T-helper 1 cell (primary cell): ENCODE measurements at places on chromosomes 6 and 20.
A peak's percentile ranks its signal among the peaks of the same experiment; 100 is the strongest.

DNA sequence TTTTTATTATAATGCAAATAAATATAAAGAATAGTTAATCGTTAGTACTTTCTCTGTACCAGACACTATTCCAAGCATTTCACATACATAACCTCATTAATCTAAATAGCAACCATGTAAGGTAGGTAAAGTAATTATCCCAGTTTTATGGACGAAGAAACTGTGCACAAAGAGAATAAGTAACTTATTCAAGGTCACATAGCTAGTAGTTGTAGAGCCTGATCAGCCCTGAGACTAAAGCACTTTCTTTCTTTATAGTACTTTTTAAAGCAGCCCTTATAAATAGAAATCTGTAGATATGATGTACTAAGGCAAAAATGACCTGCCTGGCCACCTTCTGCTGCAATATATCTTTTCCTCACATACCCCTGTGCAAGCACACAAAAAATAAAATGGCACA is 104.8 kb downstream of the MYO6 start:
- no peak for DNase-seq

DNA sequence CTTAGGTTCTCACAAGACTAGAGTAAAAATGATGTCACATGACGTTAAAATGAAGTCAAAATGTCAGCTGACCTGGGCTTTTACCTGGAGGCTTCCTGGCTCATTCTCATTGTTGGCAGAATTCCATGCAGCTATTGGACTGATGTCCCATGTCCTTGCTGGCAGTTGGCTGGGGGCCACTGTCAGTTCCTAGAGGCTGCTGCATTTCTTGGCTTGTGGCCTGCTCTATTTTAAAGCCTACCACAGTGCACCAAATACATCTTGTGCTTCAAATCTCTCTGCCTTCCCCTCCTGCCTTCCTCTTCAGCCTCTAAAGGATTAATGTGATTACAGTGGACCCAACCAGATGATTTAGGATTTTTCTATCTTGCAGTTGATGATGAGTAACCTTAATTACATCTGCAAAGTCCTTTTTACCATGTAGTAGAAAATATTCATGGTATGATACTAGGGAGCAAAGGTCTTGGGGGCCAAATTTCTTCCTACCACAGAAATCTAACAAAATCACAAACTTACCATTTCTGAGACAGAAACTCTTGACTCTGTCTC is 81.9 kb downstream of the FIG4 start:
- DNase-seq, result no peak

DNA sequence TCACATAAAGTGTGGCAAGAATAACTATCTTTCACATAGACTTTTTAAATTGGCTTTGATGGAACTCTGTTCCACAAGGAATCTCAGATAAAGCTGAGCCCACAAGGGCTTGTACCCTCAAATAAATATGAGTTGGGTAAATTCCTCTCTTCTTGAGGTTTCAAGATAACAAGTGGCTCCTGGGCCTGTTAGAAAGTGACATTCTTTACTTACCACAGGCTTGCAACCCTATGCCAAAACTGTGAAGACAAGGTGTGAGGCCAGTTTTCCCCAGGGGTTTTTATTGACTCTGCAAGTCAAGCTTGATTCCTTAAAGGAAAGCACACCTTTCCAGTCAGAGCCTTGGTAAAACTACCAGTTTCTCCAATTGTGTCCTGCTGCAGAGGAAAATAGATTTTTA is 664.8 kb upstream of the GJE1 start:
- DNase-seq, result no peak

DNA sequence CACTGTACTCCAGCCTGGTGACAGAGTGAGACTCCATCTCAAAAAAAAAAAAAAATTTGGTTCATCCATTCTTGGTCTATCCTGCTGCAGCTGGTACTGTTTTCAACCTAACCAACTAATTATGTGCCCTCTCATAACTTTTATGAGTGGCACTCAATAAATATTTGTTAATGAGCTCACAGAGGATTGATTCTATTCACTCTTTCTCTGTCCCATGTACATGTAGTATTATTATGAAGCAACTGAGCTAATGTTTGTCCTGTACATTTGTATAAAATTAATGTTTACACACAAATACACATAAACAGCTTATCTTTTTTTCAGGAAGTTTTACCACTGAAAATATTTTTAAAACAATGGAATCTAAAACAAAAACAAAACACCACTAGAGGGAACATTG is 10.1 kb downstream of the RIPOR2 start:
- no peak for DNase-seq

DNA sequence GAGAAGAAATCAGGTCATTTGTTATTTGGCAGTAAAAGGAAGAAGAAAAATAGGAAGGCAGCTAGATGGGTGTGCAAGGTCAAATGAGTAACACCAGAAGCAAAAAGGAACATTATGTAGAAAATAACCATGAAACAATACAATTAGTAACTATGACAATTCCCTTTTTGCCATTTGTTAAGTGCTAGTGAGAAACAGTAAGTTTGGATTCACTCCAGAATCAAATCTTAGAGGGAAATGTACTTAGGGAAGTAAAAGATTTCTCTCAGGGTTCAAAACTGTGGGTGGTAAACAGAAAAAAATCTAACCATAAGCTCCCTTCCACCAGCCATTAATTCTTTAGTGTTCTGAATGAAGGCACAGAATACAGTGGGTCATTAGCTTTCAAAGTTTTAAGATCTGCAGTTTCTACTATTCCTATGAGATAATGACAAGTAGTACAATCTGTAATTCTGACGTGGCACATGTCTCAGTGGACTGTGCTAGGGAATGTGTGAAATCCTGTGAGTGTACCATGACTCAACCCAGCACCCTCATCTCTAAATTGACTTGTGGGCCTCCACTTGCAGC is 17.1 kb downstream of the REPS1 start:
- DNase-seq, result peak; percentile 49

DNA sequence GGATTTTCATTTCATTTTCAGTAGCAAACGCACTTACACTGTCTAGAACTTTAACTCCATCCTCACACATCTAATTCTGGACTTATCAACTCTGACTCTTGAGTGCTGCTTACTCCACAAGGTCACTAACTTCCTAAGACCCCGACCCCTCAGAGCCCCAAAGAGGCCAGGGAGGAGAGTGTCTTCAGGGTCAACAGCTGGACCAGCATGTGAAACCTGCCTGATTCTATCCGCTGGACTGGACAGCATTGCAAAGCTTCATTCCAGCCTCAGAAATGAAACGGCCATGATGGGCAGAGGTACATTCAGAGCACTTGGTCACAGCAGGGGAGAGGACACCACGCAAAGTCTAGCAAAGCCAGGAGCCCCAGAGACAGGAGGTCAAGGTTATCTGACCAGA is 9.1 kb downstream of the RNASET2 start:
- no peak for DNase-seq

DNA sequence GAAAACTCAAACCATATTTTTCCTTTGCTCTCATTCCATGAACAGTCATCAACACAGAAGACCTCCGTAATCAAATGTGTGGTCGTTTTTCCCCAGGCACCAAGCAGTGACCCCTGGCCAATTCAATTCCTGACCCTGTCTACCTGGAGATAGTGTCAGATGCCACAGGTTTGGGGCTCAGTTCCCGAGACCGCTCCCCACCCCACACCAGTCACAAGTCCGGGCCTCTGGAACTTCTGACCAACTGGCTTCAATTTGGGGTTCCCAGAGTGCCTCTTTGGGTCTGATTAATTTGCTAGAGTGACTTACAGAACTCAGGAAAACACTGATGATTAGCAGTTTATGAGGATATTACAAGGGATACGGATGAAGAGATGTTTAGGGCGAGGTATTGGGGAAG is 6.0 kb downstream of the IGF2R start:
- no peak for DNase-seq

DNA sequence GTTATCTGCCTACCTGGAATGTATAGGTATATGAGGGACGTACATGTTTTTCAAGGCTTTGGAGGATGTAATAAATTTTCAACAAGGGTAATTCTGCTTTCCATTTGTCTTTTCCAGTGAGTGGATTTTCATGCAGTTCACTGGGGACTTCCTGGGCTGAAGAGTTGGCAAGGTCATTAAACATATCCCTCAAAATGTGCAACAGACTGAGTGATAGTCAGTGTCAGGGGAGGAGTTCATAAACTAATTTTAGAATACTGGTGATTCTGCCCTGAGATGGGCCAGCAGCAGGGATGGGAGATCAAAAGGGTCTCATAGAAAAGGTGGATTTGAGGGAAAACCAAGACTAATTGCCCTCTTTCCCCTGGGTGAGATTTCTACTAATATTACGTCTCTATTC is 122.3 kb upstream of the CLDN20 start:
- DNase-seq, result no peak

DNA sequence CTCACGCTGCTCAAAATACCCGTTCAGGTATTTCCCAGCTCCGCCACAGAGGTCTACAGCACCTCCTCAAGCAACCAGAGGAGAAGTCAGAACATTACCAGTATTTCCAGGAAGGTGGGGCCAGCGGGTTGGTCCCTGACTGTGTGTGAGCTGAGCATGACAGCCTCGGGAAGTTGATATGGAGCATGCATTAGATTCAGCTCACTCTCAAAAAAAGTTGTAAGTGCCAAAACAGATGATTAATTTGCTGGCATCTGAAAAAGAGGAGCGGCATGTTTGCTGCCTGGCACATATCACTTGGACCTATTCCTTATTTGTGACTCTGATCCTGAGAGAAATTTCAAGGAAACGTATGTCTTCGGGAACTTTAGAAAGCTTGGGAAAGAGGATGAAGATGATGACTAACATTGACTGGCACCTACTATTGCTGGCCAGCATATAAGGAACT is 32.3 kb downstream of the ELOVL2 start:
- no peak for DNase-seq

DNA sequence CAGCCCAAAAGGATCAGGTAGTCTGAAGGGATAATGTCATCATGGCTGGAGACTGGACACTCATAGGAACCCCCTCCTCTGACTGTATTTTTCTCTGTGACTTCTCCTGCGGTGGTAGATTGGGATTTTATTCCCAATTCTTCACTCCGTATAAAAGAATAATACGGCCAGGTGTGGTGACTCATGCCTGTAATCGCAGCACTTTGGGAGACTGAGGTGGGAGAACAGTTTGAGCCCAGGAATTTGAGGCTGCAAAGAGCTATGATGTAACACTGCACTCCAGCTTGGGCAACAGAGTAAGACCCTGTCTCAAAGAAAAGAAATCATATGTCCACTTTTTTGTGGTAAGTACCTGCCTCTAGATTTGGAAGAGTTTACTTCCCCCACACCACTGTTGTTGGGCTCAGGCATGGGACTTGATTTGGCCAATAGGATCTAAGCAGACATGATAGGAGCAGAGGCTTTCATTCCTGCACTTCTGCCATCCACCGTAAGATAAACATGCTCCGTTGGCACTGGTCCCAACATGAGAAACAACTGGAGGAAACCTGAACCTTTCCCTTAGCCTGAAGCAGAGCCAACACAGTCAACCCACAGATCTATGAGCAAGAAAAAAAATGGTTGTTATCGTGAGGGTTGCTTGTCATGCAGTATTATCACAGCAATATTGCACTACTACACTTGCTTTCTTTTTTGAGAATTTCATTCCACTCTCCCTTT is 82.0 kb downstream of the JPH2 start:
- no peak for DNase-seq

DNA sequence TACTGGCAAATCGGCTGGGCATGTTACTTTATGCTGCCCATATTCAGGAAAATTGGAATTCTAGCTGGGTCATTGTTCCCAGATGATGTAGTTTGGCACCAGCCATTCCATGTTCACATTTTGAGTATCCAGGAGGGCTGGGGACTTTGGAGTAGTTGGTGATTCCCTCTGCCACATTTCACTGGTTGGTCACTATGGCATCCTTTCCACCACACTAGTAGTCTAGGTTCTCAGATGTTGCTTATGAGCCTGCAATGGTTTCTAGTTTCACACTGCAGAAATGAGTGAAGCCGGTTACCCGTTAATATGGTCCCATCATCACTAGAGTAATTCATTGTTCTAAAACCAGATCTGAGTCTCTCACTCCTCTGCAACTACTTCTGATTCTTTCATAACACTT is 4.6 kb downstream of the PTPN1 start:
- peak; percentile 59 for DNase-seq

DNA sequence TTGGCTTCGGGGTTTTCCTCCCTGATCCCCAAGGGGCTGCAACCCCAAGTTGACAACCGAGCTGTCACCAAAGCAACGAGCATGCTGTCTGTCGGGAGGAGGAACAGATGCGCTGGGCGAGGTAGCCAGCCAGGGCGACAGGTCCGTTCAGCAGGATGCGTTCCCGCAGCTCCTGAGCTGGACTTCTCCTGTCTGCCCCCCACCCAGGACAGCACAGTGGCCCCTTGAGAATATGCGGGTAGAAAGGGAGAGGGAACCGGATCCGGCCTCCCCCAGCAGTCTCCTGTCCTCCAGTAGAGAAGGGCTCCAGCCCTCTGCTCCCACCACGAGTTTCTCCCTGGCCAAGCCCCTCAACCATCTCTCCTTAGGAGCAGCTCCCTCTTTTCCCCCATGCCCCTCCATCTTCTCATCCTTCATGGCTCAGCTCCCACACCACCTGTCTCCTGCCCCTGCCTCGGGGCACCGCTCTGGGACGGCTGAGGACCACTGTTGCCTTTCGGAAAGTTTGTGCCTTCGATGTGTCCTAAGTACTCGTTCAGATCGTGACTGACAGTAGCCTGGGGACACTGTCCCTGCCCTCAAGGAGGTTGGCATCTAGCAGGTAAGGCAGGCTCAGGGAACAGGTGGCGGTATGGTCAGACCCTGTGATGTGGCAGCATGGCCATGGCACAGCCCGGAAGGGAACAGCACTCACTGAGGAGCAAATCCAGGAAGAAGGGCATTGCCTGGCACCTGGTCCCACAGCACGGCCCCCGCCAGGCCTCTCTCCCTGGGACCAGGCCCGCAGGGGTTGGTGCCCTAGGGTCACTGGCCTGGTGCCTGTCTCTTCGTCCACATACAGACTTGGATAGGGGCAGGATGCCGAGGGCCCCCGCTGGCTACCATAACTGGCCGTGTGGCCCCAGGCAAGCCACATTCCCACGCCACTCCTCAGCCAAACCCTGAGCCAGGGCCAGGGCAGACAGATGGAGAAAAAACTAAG is 96.3 kb downstream of the ASXL1 start:
- no peak for DNase-seq

DNA sequence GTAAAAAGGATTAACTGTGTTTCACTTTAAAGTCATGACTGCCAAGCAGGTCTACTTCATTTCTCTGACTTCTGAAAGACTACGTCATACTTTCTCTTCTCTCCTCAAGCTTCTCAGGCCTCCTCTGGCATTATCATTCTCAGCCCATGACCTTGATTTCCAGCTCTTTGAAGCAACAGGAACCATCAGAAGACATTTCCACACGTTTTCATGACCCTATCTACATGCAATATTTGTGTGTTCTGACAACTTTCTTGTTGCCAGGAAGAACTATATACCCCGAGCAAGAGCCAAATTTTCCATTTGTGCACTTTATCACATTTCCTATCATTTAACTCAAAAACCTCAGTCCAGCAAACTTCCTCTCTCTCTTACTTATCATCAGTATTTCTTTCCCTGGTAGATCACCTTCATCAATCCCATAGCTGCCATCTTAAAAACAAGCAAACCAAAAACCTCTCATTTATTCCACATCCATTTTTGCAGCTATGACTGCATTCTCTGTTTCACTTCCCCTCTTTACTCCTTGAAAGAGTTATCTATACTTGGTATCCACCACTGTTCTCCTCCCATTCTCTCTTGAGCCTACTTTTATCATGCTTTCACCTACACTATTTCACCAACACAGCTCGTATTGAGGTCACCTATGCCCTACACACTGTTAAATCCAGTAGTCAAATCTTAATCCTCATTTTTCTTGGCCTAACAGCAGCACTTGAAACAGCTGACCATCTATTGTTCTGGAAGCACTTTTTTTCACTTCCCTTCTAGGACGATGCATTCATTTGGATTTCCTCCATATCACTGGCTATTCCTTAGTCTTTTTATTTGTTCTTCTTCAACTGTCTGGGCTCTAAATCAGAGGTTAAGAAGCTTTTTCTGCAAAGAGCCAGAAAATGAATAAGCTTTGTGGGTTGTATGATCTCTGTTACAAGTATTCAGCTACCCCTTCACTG is 47.1 kb downstream of the STX7 start:
- DNase-seq, result no peak
